ENCODE measurements at places on chromosomes 1 and 21. TPM values are rescaled to one million over a fixed set of nuclear protein-coding genes. Genes with fewer than 3 reads are reported as not detected.

GRCh38 chr1:43799656-43800635 lies 92.6 kb downstream of the ST3GAL3 start:
- peak; percentile 44 for DNase-seq

DNA sequence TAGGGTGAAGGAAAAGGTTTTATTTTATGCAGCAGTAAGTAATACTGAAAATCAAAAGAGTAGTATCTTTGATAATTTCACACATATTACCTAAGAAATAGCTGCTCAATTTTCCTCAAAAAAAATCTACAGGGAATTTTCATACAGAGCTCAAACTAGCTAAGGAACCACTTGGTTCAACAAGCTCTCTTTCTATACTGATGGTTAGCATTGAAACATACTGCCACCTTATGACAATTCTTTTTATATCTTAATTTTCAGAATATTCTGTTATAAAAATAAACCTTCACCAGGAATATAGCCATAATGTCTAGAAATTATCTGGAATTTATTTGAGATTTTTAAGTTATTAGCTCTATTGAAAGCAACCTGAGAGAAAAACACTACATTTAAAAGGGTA lies 142.1 kb downstream of the DPYD start:
- DNase-seq: peak; percentile 17

DNA sequence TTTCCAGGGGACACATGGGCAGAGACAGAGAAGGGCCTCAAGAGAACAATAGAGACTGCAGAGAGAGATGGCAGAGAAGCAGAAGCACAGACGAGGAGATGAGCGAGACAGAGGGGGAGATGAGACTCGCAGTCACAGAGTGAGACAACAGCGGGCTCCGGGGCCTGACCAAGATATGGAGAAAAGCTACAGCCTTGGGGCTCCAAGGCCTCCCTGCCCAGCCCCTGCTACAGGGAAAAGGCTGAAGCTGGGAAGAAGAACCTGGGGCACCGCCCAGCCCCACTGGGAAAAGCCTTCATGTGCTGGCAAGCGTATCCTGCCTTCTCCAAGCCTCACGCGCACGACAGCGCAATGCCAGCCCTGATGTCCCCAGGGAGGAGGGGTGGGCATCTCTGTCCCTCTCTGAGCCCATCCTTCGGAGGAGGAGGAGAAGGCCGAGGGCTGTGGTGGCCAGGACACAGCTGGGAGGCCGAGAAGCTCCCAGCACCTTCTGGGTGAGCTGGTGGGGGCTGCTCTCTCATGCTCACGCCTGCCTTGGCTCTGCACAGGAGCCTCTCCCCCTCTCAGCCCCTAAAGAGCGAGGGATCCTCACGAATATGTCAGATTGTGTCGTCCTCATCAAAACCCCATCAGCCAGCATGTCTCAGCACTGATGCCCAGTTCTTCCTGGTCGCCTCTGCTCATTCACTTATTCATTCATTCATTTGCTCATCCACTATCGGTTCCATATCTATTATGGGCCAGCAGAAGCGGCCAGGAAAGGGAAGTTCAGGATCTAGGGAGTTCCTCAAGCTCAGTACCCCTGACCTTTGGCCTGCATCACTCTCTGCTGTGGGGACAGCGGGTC lies 56.6 kb downstream of the ACOT7 start:
- DNase-seq: no peak

DNA sequence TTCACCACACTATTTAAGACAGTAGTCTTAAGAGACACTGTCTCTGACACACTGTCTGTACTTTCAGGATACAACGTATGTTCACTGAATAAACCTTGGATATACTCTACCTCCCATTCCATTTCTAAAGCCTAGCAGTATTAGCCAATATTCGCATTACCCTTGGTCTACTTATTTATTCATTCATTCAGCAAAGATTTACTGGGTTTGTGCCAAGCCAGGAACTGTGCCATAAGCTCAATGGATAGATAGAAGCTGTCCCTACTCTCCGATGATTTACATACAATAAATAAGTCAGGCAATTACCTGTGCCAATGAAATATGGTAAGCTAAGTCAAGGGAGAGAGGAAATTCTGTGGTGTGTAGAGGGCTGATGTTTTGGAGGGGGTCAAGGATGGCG lies 195.2 kb upstream of the RAB4A start:
- no peak for DNase-seq

DNA sequence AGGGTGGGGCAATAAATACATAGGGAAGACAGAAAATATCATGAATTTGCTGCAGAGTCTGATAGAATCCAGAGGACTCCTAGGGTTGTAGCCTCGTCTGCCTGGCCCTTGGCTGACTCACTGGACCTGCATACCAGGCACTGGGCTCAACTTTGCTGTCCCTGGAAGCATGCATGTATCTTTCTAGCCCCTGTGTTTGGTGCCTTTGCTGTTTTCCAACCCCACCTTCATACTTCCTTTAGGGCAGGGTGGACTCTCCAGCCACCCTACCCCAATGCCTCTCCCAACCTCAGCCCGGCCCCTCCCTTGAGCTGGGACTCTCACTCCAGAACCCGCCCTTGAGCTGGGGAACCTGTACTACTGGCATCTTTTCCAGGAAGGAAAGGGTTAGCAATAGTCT lies 1.2 kb downstream of the RAB25 start:
- DNase-seq: no peak

GRCh38 chr1:200473698-200474371 lies 64.0 kb upstream of the ZNF281 start:
- DNase-seq: no peak

DNA sequence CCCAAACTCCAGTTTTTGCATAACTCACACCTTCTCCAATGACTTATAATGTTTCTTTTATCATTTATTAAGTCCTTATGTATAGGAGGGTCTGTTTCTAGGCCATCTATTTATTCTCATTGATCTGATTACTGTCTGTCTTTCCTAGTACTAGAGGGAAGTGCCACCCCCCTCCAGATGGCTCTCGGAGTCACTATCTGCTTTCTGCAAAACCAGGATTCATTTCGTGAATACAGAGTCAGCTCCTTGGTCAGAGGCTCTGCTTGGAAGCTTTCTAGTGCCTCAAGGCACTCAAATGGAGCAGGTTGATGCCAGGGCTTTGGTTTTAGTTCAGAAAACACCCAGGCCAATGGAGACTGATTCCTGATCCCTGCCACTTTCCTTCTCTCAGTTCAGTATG lies 102.3 kb upstream of the CD34 start:
- no peak for DNase-seq

DNA sequence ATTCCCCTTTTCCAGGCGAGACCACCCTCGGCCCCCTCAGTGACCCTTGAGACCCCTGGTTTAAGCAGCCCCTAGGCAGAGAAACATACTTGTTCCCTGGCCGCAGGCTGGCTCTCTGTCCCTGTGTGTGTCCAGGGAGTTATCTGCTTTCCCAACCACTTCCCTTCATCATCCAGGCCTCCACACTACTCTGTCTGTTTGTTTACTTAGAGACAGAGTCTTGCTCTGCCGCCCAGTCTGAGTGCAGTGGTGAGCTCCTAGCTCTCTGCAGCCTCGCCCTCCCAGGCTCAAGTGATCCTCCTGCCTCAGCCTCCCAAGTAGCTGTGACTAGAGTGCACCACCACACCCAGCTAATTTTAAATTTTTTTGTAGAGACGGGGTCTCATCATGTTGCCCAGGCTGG lies 5.8 kb upstream of the VWA1 start:
- no peak for DNase-seq

- DNase-seq: peak; percentile 11
Observed at GRCh38 chr1:26537951-26538352, 8.4 kb downstream of the RPS6KA1 start.

GRCh38 chr1:225921734-225922709 lies 2.0 kb downstream of the PYCR2 start:
- no peak for DNase-seq

GRCh38 chr1:164723296-164723798 lies 164.4 kb downstream of the PBX1 start:
- DNase-seq: no peak

GRCh38 chr1:94819945-94820746 lies at the start of gene SLC44A3:
TSS of gene SLC44A3 (plus strand) at chr1:94820357. CDS start at chr1:94820452, 95 bp downstream.
- DNase-seq: peak; percentile 31

Gene ITLN2
- not detected for total RNA-seq

Gene MYBPH
- total RNA-seq: 2.8 TPM

Gene CELA2B
- not detected for total RNA-seq

Gene HUNK
- not detected for total RNA-seq
